ENCODE measurements at places on chromosomes 1 and 21. TPM values are rescaled to one million over a fixed set of nuclear protein-coding genes. Genes with fewer than 3 reads are reported as not detected.

DNA sequence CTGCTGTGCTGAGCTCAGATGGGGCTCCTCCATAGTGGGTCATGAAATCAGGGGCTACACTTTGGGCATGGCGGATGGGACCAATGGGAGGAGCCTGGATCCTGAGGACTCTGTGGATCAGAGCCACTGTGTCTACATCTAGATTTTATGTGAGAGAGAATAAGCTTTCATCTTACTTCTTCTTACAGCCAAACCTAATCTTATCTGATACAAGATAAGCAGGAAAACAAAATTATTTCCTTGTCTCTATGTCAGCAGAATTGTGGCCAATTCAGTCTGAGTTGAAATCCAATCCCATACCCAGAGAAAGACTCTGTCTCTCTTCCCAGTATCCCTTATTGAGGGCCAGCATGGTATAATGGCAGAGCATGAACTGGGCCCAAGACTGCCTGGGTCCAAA, 56.2 kb downstream of the KIF14 start:
- DNase-seq: no peak

DNA sequence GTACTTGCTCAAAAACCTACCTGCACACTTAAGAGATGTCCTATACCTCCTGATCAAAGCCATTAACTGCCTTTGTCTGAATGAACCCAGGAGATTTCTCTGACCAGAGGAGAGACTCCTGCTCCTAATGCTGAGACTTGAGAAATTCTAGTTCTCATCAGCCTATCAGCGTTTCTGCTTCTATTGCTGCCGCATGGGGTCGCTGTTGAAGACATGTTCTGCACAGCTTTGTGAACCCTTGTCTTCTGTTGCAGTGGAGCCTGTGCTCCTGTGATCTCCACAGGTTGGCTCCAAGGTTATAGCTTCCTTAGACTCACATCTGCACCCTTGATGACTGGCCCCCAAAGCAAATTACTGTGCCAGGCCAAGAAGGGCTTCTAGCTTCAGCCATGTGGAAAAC, 40.2 kb downstream of the EDN2 start:
- no peak for DNase-seq

GRCh38 chr1:45325851-45326506, 716 bp upstream of the HPDL start:
- no peak for DNase-seq

DNA sequence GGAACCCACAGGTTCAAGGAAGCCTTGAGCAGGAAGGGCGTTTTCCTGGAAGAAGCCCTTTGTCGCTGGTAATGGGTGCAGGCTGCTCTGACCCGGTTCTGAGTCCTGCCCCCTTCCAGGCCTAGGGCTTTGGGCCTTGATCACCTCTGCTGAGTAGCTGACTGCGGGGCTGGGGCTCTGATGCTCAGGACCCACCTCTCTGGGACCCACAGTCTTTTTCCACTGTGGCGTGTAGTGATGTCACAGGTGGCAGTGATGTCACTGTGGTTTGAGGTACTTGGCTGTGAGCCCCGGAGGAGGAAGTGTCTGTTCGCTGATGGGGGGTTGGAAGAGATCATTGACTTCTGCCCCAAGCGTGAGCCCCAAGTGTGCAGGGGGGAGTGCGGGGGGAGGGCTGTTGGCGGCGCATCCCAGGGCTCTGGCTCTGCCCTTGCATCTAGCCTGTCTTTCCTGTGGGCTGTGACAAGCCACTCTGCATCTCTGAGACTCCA, 6.9 kb downstream of the TNFRSF1B start:
- DNase-seq: no peak

GRCh38 chr21:41640748-41641509, 125.9 kb downstream of the RIPK4 start:
- DNase-seq: no peak

- DNase-seq: no peak
These were observed 65.3 kb downstream of the SSBP3 start for GRCh38 chr1:54340878-54341277.

Gene TSSK3
- total RNA-seq: 2.5 TPM

Gene HSPB7
- 0.65 TPM for total RNA-seq
